ENCODE measurements at places on chromosomes 5 and 9.
A peak's percentile ranks its signal among the peaks of the same experiment; 100 is the strongest.

- no peak for DNase-seq
Measured at GRCh38 chr9:124044448-124044847, 32.9 kb downstream of the LHX2 start.

DNA sequence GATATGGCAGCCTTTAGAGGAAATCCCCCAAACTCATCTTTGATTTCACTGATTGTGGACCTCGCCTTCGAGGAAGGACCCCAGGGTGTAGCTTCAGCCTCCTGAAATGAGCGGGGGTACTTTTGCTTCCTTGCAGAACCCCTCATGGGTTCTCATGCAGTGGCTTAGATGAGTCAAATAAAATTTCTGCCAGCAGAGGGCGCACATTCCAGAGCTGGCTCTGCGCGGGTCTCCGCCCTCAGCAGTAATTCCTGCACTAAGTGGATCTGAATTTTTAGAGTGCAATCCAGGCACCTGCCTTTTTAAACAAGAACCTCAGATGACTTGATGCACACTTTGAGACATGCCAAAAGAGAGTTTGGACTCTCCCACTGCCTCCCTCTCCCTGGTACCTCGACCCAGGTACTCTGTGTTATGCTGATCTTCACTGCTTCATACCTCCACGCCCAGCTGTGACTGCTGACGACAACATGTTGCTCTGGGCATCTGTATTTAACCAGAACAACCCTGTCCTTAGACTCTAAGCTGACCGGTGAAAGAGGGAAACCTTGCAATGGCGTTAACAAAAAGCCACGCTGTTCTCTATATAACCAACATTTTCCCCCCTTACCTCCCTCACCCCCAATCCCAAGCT lies 7.3 kb downstream of the EGFLAM start:
- no peak for DNase-seq

DNA sequence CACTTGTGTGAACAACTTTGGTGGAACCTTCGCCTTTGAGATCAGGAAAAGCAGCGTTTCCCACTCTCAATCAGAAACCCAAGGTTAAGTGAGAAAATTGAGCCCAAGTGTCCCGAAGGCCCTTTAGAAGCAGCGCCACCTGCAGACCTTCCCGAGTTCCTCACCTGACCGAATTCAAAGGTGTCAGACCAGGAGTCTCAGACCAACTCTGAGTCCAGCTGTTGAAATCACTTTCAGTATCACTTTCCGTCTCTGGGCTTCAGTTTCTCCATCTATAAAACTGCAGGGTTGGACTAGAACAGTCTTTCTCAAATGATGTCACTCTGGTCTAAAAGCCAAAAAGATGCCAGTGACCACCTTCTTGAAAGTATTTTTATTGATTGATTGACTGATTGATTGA lies 31.7 kb upstream of the GRHPR start:
- DNase-seq, result peak; percentile 78

DNA sequence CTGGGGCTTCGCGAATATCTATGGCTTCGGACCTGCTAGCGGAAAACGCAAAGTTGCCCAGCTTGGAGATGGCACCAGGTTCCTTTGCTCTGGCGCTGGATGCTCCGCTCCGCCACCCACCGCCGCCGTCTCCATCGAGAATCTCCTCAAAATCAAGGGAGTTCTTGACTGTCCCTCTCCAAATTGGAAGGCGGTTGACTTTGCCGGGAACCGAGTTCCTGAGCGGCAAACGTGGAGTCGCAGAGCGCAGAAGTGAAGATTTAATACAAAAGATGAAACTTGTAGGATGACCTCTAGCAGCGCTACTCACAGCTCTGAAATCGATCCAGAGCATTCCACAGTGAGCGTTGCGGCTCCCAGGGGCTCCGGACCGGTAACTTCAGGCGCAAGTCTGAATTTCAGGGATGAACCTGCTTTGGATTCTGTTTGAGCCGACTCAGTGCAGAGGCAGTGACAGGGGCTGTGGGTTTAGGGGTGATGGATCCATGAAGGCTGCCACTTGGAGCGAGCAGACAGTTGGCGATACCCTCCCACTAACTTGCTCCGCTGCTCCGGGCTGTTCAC lies 1641.5 kb upstream of the C9orf72 start:
- no peak for DNase-seq

DNA sequence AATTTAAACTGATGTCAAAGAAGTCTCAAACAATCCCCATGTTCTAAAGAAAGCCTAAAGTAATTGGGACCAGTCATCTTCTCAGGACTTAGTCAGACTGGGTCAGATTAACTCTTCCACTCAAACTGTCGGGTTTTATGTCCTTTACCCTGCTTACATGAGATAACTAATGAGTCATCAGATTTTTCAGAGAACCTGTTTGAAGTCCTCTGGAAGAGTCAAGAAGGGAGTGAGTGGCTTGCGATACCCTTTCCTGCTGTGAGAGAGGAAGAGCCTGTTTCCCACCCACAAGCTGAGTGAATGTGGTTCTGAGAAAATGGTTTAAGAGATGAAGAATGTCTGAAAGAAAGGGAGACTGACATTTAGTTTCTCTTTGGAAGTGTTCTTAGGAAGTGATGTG lies 1866.7 kb upstream of the C9orf72 start:
- DNase-seq, result no peak

GRCh38 chr9:133375116-133375723 lies 640 bp downstream of the SURF4 start:
- DNase-seq, result peak; percentile 65

DNA sequence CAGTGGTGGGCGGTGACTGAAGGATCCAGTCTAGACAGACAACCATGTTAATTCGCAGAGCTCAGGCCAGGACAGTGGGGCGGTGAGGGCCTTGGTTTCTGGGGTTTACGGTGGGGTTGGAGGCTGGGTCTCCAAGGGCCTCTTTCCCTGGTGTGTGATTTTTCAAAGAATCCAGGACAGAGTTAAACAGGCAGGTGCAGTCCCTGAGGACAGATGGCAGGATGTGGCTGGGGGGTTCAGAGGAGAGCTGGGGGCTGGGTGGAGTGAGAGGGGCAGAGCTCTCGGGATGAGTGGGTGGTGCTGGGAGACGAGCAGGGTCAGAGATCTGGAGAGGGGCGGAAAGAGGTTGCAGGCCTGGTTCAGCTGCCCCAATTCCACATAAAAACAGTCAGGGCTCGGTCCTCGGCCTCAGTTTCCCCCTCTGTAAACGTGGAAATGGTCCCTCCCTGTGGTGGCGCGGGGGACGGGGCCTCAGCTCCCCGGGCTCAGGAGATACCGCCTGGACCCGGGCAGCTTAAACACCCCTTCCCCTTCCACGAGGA lies 145.9 kb downstream of the GAPVD1 start:
- no peak for DNase-seq

GRCh38 chr5:14483504-14484157 lies 98.0 kb upstream of the OTULINL start:
- DNase-seq, result no peak

Measured in left colon (tissue), 2 donors.